ENCODE measurements at places on chromosomes 16 and 17. TPM values are rescaled to one million over a fixed set of nuclear protein-coding genes. Genes with fewer than 3 reads are reported as not detected.

PDILT gene
- total RNA-seq = not detected

GLP2R gene
- 0.18 TPM for total RNA-seq

DNA sequence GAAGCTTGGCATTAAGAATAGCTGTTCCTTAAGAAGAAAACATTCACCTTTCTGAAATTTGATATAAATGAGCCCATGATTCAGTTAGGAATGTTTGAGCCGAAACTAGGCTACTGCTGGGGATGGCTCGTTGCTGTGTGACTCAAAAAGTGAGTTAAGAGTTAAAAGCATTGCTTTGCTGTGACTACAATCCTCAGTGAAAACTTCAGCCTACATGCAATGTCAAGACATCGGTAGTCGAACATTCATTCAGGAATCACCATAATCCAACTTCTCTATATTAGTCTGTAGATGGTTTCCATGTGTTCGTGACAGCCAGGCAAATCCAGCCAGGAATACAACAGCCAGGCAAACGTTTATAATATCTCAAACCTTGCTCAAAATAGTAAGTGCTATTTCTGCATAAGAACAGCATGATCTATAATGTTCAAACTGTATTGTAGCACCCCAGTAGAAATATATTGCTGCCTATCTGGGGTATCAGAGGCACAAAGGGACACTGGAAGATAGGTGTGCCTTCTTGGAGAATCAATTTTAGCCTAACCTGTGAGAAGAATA lies 1225.1 kb downstream of the CDH8 start:
- no peak for DNase-seq

GRCh38 chr16:27698746-27699145 lies 148.8 kb downstream of the KATNIP start:
- DNase-seq = no peak

- DNase-seq = no peak
Measured at GRCh38 chr17:4054446-4054845, 88.4 kb downstream of the ZZEF1 start.

DNA sequence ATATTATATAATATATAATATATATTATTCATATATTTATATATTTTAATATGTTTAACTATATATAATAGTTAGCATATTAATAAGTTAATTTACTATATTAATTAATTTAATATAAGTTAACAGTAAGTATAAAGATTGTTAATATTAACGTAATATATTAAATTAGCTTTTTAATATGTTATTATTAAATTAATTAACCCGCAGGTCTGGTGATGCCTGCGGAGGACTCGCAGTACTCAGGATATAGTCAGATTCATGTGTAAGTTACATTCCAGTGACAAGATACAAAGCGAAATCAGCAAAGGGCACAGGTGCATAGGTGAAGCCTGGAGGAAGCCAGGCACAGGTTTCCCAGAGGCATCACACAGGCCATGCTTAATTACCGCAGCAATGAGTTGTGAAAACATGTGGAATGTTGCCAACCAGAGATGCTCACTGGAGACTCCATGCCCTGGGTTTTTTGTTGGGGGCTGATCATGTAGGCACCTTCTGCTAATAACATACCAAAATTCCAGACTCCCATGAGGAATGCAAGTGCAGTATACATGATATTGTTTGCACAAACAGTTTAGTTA lies 130.4 kb upstream of the MPHOSPH6 start:
- DNase-seq = no peak

GRCh38 chr17:12282056-12282455 lies 261.4 kb downstream of the MAP2K4 start:
- DNase-seq = no peak

GRCh38 chr17:17141860-17142552 lies 64.1 kb downstream of the PLD6 start:
- peak; percentile 76 for DNase-seq

- no peak for DNase-seq
Measured at GRCh38 chr17:80970044-80970761, 21.4 kb upstream of the CHMP6 start.

GRCh38 chr17:18921912-18922451 lies 30.0 kb upstream of the SLC5A10 start:
- DNase-seq = no peak

All from sciatic nerve (tissue), 2 donors.